Activated naive CD8-positive, alpha-beta T cell treated with anti-CD3 and anti-CD28 coated beads, Interleukin-2, amount 10 ng/mL, durations not matched to agents 7 days and 5 days (primary cell): ENCODE measurements at places on chromosomes 7 and 10. TPM values are rescaled to one million over a fixed set of nuclear protein-coding genes. Genes with fewer than 3 reads are reported as not detected.

DNA sequence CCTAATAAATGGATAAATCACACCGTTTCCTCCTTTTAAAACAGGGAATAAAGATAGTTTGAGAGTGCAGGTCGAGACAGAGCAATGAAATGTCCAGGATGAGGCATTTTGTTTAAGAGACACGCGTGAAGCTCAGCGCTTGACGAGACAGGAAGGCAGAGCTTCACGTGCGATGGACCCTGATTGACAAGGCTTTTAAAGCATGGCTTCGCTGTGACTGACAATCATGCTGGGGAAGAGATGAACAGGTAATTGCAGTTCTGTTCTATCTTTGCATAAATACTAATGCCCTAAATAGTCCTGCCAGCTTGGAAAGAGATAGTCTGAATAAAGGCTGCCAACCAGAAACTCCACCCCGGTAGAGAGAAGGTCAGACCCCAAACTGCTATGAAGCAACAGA is 442.3 kb upstream of the PFKP start:
- H3K4me3 ChIP-seq, result no peak overlapping the region
- DNase-seq, result no peak
- H3K27ac ChIP-seq, result no peak overlapping the region
- no peaks in the 10 kb centered on the region for H3K36me3 ChIP-seq
- H3K4me1 ChIP-seq, result no peaks in the 10 kb centered on the region
- H3K27me3 ChIP-seq, result no peaks in the 10 kb centered on the region

- peak overlapping the region; percentile 32 for H3K27ac ChIP-seq
- H3K36me3 ChIP-seq, result peaks cover 18% of the 10 kb centered on the region
- DNase-seq, result no peak
- H3K4me3 ChIP-seq, result no peak overlapping the region
- no peaks in the 10 kb centered on the region for H3K27me3 ChIP-seq
Measured at GRCh38 chr10:63221950-63222349, 88.8 kb downstream of the NRBF2 start.

- DNase-seq, result no peak
- peaks cover 38% of the 10 kb centered on the region for H3K36me3 ChIP-seq
- H3K27ac ChIP-seq, result no peak overlapping the region
- no peak overlapping the region for H3K4me3 ChIP-seq
Measured at GRCh38 chr7:5646846-5647245, 134.6 kb downstream of the RNF216 start.

DNA sequence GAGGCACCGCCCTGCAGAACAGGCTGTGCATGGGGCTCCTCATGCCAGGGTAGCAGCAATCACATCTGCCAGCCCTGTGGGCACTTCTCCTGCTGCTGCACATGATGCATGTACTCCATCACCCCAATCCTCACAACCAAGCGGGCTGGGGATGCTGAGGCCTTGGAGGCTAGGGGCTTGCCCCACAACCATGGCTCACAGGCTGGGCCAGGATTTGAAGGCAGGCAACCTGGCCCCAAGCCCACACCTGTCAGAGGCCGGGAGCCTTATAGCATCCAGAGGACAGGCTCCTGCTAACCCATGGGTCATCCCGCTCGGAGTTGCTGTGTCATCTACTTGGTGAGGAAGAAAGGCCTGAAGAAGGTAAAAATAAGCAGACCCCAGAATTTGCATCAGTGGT is 2.2 kb downstream of the POLM start:
- no peak for DNase-seq
- H3K4me1 ChIP-seq, result peaks cover 32% of the 10 kb centered on the region
- peaks cover 18% of the 10 kb centered on the region for H3K36me3 ChIP-seq
- H3K27me3 ChIP-seq, result no peaks in the 10 kb centered on the region
- no peak overlapping the region for H3K27ac ChIP-seq

AKR1C3 gene
- 2.0 TPM for total RNA-seq

AKR1D1 gene
- total RNA-seq, result not detected

CHRM2 gene
- total RNA-seq, result not detected

- no peak for DNase-seq
Measured at GRCh38 chr10:75766106-75766505, 334.7 kb downstream of the LRMDA start.
